Osteoblast (primary cell): ENCODE measurements at places on chromosomes 3 and 15.

- H3K4me1 ChIP-seq = peaks cover 7% of the 10 kb centered on the region
- peak overlapping the region; percentile 22 for H3K27ac ChIP-seq
- DNase-seq = no peak
- peak overlapping the region; percentile 76 for H3K4me3 ChIP-seq
Observed at GRCh38 chr3:173584838-173585831, 187.6 kb downstream of the NLGN1 start.

DNA sequence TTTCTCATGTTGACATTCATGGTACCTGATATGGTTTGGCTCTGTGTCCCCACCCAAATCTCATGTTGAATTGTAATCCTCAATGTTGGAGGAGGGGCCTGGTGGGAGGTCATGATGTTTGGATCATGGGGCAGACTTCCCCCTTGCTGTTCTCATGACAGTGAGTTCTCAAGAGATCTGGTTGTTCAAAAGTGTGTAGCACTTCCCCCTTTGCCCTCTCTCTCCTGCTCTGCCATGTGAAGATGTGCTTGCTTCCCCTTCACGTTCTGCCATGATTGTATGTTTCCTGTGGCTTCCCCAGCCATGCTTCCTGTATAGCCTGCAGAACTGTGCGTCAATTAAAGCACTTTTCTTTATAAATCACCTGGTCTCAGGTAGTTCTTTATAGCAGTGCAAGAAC lies 3.3 kb upstream of the UBL7 start:
- no peak for DNase-seq
- no peaks in the 10 kb centered on the region for H3K36me3 ChIP-seq
- no peak overlapping the region for H3K4me3 ChIP-seq
- H3K27me3 ChIP-seq = no peaks in the 10 kb centered on the region
- peaks cover 10% of the 10 kb centered on the region for H3K4me1 ChIP-seq

GRCh38 chr15:31458596-31459399 lies 132.2 kb downstream of the KLF13 start:
- DNase-seq = no peak
- no peak overlapping the region for H3K4me3 ChIP-seq
- H3K4me1 ChIP-seq = peaks cover 29% of the 10 kb centered on the region

- no peak for DNase-seq
- no peaks in the 10 kb centered on the region for H3K27me3 ChIP-seq
- no peak overlapping the region for H3K4me3 ChIP-seq
- no peak overlapping the region for H3K27ac ChIP-seq
- H3K4me1 ChIP-seq = no peaks in the 10 kb centered on the region
Observed at GRCh38 chr15:25727867-25728600, 135.1 kb downstream of the ATP10A start.

DNA sequence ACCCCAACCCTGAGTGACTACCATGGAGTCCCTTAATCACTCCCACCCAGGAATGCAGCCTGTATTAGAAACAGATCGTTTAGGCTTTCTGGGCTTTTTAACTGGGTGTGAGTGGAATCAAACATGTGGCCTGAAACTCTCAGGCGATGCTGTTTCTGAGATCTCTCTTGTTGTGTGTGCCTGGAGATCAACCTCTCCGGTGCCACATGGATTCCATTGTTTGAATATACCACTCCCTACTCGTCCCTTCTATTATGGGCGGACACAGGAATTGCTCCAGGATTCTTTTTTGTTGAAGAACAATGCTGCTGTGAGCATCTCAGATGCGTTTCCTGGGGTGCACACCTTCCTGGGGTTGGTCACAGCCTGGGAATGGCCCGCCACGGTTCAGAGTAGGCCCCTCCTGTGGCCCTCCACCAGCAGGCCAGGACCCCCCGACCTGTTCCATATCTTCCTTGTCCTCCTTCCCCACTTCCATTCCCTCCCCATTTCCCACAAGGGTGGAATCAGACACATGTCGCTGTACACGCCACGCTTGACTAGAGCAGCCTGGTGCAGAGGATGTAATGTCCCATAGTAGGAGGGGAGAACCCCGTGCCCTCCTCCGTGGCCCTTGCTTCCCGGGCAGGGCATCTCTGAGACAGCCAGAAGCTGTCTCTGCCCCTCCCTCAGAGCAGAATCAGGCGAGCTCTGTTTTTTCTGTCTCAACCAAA lies 36.4 kb upstream of the PRR23E start:
- no peak for DNase-seq
- H3K27ac ChIP-seq = no peak overlapping the region
- no peak overlapping the region for H3K4me3 ChIP-seq
- H3K27me3 ChIP-seq = peaks cover 13% of the 10 kb centered on the region
- H3K36me3 ChIP-seq = no peaks in the 10 kb centered on the region

DNA sequence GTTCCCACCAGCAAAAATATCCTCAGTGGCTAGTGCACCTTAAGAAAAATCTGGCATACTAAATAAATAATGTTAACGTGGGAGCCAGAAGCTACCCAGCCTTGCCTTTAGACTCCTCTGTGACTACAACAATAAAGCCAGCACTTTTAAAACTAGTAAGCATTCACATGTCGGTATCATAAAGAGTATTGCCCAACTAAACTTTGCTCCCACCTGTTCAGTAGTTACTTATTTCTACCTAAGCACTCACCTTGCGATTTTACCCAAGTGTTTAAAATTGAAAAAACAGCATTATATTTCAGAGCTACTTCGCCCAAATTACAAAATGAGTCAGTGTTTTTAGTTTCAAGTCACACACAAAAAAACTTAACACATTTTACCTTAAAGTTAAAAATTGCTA lies 12.8 kb downstream of the ALDH1L1 start:
- peaks cover 54% of the 10 kb centered on the region for H3K27me3 ChIP-seq
- no peaks in the 10 kb centered on the region for H3K36me3 ChIP-seq
- no peak overlapping the region for H3K4me3 ChIP-seq
- DNase-seq = no peak
- no peak overlapping the region for H3K27ac ChIP-seq
- no peaks in the 10 kb centered on the region for H3K4me1 ChIP-seq

DNA sequence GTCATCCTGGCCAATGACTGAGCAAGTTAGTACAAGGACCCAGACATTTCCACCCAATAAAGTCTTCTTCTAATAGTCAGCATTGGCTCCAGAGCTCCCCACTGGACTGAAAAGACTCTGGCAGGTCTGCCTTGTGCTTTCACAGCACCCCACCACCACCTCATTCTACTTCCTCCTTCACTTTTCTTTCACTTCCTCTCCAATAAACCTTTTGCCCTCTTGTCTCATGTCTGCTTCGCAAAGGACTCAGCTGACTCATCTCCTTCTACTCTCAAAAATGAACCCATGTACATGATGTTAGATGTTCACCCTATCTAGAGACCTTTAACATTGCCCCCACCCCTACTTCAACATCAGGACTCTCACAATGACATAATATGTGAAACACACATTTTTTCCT lies 181.0 kb upstream of the PPP2R3A start:
- H3K4me1 ChIP-seq = no peaks in the 10 kb centered on the region
- no peak overlapping the region for H3K4me3 ChIP-seq
- H3K27me3 ChIP-seq = no peaks in the 10 kb centered on the region
- H3K27ac ChIP-seq = no peak overlapping the region
- no peaks in the 10 kb centered on the region for H3K36me3 ChIP-seq
- no peak for DNase-seq

GRCh38 chr3:58058361-58059263 lies 50.4 kb downstream of the FLNB start:
- peak overlapping the region; percentile 95 for H3K27ac ChIP-seq
- H3K27me3 ChIP-seq = no peaks in the 10 kb centered on the region
- peaks cover 52% of the 10 kb centered on the region for H3K4me1 ChIP-seq
- H3K4me3 ChIP-seq = peak overlapping the region; percentile 24
- no peak for DNase-seq

DNA sequence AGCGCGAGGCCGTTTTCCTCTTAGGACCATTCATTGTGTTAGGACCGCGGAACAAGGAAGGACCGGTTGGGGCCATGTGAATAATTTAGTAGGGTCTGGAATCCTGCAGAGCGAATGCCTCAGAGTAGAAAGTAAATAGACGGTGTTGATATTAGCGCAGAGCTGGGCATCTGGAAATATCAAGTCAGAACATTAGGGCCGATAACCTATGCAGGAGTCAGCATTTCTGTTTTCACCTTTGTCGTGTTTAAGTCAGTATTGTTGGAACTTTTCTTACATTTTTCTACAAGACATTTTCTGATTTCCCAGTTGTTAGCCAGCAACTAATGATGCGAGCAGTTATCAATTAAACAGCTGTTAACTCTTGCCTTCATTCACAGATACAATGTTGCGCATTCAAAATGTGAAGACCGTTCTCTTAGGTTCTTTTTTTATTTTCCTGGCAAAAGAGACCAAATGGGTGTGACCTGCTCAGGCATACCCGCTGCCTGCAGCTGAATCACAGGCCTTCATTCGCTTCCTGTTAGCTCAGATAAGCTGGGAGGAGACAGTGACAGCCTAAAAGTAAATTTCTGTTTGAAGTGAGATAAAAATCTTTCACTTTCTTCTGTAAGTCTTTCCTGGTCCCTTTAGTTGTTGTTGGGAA lies 966 bp upstream of the PKM start:
- H3K4me3 ChIP-seq = peak overlapping the region; percentile 95
- peak; percentile 98 for DNase-seq
- no peaks in the 10 kb centered on the region for H3K36me3 ChIP-seq
- peak overlapping the region; percentile 98 for H3K27ac ChIP-seq
- H3K27me3 ChIP-seq = no peaks in the 10 kb centered on the region
- H3K4me1 ChIP-seq = peaks cover 38% of the 10 kb centered on the region

DNA sequence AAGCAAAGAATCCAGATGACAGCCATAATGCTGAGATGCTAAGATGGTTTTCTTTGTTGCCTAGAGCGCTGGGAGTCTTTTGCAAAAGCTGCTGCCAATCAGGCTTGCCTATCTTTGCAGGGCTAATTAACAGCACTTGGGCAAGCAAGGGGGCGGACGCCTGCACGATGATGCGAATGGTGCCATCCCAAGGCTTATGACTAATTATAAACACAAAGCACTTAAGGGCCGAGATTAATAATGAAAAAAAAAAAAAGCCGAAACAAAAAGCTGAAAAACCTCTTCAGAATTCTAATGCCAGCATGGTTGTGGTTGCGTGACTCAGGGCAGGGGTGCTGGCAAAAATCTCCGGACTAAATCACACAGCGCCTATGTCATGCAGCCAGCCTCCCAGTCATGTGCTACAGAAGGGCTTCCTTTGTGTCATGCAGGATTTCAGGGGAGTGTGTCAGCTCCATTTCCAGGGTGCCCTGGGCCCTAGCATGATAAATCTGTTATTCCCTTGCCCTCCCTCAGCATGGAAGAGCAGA lies 185.0 kb upstream of the ANKRD28 start:
- peak overlapping the region; percentile 98 for H3K27ac ChIP-seq
- peak overlapping the region; percentile 62 for H3K4me3 ChIP-seq
- H3K36me3 ChIP-seq = no peaks in the 10 kb centered on the region
- DNase-seq = peak; percentile 68
- peaks cover 25% of the 10 kb centered on the region for H3K4me1 ChIP-seq
- no peaks in the 10 kb centered on the region for H3K27me3 ChIP-seq

- H3K36me3 ChIP-seq = no peaks in the 10 kb centered on the region
- H3K4me1 ChIP-seq = peaks cover 35% of the 10 kb centered on the region
- peak; percentile 87 for DNase-seq
- H3K27me3 ChIP-seq = no peaks in the 10 kb centered on the region
- H3K4me3 ChIP-seq = no peak overlapping the region
- H3K27ac ChIP-seq = peak overlapping the region; percentile 63
Observed at GRCh38 chr15:66997212-66997611, 68.2 kb upstream of the SMAD3 start.

- DNase-seq = no peak
- no peak overlapping the region for H3K4me3 ChIP-seq
- peaks cover 32% of the 10 kb centered on the region for H3K4me1 ChIP-seq
- peaks cover 20% of the 10 kb centered on the region for H3K36me3 ChIP-seq
- H3K27ac ChIP-seq = no peak overlapping the region
- H3K27me3 ChIP-seq = no peaks in the 10 kb centered on the region
Observed at GRCh38 chr3:52196977-52197376, 983 bp upstream of the ALAS1 start.

DNA sequence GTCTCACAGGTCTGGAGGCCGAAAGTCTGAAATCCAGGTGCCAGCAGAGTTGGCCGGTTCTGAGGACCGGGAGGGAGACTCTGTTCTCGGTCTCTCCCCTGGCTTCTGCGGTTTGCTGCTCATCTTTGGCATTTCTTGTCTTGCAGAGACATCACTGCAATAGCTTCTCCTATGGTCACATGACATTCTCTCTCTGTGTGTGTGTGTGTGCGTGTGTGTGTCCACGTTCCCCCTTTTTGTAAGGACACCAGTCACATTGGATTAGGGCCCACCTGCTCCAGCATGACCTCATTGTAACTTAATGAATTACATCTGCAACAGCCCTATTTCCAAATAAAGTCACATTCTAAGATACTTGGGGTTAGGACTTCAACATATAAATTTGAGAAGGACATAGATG lies 12.4 kb upstream of the ATP10A start:
- no peaks in the 10 kb centered on the region for H3K27me3 ChIP-seq
- H3K4me3 ChIP-seq = no peak overlapping the region
- no peaks in the 10 kb centered on the region for H3K36me3 ChIP-seq
- no peaks in the 10 kb centered on the region for H3K4me1 ChIP-seq
- DNase-seq = no peak

- H3K27ac ChIP-seq = no peak overlapping the region
- no peak for DNase-seq
- no peak overlapping the region for H3K4me3 ChIP-seq
- no peaks in the 10 kb centered on the region for H3K36me3 ChIP-seq
- H3K4me1 ChIP-seq = no peaks in the 10 kb centered on the region
Observed at GRCh38 chr3:182180654-182181385, 469.1 kb downstream of the SOX2 start.

GRCh38 chr3:100893108-100893507 lies 100.1 kb downstream of the ABI3BP start:
- H3K27me3 ChIP-seq = no peaks in the 10 kb centered on the region
- no peak for DNase-seq
- peaks cover 22% of the 10 kb centered on the region for H3K4me1 ChIP-seq
- peak overlapping the region; percentile 43 for H3K27ac ChIP-seq
- H3K4me3 ChIP-seq = no peak overlapping the region
- H3K36me3 ChIP-seq = peaks cover 14% of the 10 kb centered on the region

DNA sequence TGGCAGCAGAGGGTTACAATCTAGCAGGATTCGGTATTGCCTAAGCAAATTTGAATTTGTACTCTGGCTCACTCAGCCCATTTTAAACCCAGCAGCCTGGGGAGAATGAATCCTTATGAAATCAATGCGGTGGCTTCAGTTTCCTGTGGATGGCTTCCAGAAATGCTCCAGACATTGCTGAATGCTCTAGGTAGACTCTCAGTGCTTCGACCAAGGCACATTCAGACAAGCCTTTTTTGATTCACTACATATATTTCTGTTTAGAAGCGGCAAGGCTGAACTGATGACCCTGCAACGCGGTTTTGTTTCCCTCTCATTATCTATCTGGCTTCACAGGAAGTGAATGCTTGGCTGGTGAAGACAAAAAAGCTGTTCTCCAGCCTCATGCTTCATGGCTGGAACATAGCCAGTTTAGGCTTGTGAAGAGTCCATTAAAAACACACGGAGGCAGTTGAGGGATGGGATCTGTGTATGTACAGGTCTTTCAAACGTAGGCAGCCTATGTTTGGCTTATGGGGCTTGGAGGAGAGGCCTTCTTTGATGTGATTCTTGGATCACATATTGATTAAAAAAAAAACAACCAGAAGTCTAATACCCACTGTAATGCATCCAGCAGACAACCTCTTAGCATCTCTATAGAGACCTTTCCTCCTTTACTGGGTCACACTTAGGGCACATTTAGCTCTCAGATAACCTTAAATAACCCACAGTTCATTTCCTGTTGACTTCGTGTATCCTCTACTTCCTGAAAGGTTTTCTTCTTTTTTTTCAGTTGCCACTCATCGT lies 400.2 kb upstream of the TBL1XR1 start:
- H3K27me3 ChIP-seq = no peaks in the 10 kb centered on the region
- peak overlapping the region; percentile 76 for H3K27ac ChIP-seq
- H3K4me1 ChIP-seq = peaks cover 33% of the 10 kb centered on the region
- no peak overlapping the region for H3K4me3 ChIP-seq
